Thoracic aorta (tissue), 2 donors: ENCODE measurements at places on chromosomes 12 and 14.

DNA sequence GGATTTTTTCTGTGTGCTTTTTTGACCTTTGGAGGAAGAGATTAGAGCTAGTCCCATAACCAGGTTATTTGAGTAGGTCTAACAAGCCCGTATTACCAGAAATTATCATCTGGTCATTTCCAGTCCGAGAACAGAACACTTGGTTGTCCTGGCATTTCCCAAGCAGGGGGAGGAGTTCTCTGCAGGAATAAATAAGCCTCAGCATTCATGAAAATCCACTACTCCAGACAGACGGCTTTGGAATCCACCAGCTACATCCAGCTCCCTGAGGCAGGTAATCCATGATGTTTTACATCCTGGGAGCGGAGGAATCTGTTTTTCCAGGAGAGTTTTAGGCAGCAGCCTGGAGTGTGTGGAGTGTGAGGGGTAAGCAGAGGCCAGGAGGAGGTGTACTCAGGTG lies at the start of gene SERPINA3:
Gene SERPINA3 (plus strand): TSS at position 218 of the 400 bp plus-strand sequence. CDS start 2,051 bp downstream, outside the sequence.
- DNase-seq = no peak

DNA sequence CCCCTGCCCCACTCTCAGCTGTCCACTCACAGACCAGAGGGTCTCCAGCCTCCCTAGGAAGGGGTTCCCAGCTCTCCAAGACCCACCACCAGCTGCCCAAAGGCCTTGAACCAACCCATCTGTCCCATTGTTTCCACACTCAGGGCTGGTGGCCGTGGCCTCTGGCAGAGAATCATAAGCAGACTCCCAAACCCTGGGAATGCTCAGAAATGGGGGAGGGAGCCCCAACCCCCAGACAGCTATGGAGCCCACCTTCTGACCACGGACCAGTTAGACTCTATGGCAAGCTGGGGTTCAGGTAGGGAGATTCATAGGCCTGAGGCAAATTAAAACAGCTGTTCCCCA lies 280.0 kb downstream of the DPF3 start:
- no peak for DNase-seq

GRCh38 chr12:106066051-106066705 lies 72.6 kb downstream of the NUAK1 start:
- DNase-seq = no peak

GRCh38 chr12:106152334-106152733 lies 13.6 kb upstream of the NUAK1 start:
- no peak for DNase-seq

DNA sequence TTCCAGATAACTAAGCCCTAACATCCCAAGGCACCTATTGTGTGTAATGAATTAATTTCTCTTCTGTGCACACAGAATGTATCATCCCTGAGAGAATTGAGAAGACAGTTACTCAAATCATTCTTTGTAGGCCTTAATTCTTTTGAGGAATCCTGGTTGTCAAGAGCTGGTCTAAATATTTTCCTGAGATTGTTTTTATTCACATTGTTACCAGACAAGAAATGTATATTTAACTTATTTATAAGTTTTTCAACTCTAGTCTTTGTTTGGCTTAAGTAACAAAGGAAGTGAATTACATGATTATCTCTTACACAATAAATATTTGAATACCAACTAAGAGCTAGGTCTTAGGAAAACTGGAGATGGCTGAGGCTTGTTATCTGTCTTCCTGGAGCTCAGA lies 169.4 kb downstream of the DACT1 start:
- no peak for DNase-seq

DNA sequence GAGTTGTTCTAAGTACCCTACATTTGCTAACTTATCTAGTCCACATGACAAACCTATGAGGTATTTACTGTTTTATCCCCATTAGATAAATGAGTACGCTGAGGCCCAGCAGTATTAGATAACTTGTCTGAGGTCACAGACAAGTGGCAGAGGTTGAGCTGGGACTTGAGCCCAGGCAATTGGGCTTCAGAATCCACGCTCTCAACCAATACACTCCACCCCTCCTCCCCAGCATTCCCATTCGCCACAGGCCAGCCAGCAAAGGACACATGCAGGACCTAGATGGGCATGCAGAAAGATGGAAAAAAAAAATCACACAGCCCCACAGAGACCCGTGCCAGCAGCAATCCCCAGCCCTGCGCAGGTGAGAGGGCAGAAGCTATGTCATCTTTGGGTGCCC lies 12.4 kb downstream of the HDAC7 start:
- no peak for DNase-seq
